Caki2 (cell line): ENCODE measurements at places on chromosomes 16 and 17. TPM values are rescaled to one million over a fixed set of nuclear protein-coding genes. Genes with fewer than 3 reads are reported as not detected.

GRCh38 chr17:31433091-31433790, 41.8 kb downstream of the RAB11FIP4 start:
- DNase-seq = no peak

DNA sequence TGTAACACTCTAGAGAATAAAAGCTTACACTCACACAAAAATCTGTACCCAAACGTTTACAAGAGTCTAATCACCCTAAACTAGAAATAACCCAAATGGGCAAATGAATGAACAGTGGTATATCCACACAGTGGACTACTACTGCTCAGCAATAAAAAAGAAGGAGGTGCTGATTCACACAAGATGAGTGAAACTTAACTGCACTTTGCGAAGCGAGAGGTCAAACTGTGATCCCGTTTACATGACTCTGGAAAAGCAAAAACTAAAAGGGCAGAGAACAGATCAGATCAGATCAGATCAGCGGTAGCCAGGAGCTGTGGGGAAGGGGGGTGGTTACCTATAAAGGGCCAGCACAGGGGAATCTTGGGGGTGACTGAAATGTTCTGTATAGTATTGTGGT, 113.4 kb downstream of the TRIM37 start:
- DNase-seq = no peak

DNA sequence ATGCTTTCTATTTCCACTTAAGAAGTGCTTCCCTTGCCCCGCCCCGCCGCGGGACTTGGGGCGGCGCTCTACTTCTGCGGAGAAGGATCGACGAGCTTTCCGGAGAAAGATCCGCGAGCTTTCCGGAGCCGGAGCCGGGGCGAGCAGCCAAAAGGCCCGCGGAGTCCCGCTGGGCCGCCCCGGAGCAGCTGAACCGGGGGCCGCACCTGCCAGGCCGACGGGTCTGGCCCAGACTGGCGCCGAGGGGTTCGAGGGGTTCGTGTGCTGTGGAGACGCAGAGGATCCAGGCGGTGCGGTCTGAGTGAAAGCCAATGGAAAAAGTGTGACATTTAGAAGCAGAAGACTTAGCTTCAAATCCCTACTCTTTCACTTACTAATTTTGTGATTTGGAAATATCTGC, 50.8 kb downstream of the TBC1D26 start:
- DNase-seq = no peak

DNA sequence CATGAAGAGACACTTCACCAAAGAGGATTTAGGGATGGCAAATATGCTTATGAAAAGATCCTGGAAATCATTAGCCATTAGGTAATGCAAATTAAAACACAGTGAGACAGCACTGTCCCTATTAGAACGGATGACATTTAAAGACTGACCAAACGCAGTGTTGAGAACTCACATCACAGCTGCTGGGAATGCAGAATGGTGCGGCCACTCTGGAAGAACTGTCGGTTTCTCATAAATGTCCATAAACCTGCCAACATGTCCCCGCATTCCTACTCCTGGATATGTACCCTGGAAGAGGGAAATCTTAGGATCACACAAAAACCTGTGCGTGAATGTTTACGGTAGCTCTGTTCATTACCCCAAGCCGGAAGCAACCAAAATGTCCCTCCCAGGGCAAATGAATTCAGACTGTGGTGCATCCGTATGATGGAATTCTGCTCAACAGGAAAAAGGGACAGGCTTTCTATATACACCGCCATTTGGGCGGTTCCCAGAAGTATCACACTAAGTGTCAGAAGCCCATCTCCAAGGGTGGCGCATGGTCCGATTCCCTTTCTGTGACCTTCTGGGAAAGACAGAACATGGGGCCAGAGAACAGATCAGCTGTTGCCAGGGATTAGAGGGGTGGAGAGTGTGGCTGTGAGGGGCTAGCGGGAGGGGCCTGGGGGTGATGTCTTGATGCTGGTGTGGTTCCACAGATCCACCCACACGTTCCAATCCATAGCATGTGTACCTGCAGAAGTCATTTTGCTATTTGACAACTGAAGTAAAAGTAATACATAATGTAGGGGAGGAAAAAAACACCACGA, 197.2 kb upstream of the CHMP6 start:
- DNase-seq = no peak

- no peak for DNase-seq
Observed at GRCh38 chr17:69547230-69547629, 132.7 kb downstream of the MAP2K6 start.

The CCL2 gene
- total RNA-seq = 9.8 and 18.1 TPM in 2 replicates

DNA sequence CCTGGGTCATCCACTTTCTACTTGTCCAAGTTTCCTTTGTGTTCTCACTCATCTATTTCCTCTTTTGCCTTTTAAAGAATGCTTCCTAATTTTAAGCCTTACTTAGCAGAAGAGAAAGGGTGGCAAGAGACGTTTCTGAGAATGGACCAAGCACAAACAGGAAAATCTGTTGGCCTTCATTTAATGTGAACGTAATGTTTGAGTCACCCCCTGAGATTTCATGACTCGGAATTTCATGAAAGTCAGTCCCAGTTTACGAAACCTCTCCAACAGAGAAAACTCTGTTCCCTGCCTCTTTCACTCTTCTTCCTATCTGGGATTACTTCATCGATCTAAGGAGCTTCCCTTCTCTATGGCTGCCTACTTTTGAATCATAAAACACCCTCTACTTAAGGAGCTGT, at the start of gene CD300E:
CD300E (minus strand) TSS at position 46 of the 401 bp plus-strand sequence. CDS start 117 bp downstream, outside the sequence.
- no peak for DNase-seq

DNA sequence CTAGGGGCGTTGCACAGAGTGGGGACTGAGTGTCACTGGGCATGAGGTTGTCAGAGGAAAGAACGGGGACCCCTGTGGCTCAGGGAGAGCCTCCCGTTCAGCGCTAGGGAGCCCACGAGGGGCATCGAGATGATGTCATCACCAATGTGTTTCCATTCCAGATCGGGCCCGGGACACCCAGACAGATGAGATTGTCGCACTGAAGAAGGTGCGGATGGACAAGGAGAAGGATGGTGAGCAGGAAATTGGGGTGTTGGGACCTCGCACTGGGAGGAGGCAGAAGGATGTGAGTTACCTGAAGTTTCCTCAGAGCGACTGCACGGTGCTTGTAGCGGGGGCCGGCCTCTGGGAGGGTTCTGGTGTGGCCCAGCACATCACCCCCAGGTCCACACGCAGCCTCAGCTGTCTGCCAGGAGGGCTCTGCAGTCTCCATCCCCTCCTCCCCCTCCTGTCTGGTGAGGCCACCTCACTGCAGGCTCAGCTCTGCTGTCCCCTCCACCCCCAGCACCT, 4.0 kb downstream of the CDK10 start:
- DNase-seq = no peak

The TRIM37 gene
- total RNA-seq = 17.9 and 58.4 TPM in 2 replicates

GRCh38 chr16:50657241-50657640, 23.9 kb downstream of the SNX20 start:
- no peak for DNase-seq

- no peak for DNase-seq
Observed at GRCh38 chr16:17246974-17247732, 223.6 kb downstream of the XYLT1 start.

The ATP6V0C gene
- total RNA-seq = 18.4 and 27.8 TPM in 2 replicates

GRCh38 chr17:74455025-74455545, 11.3 kb upstream of the CD300A start:
- DNase-seq = no peak

- DNase-seq = no peak
Observed at GRCh38 chr17:41763327-41763726, 23.2 kb downstream of the JUP start.
